HuH-7.5 (cell line): ENCODE measurements at places on chromosomes 3 and 15.
A peak's percentile ranks its signal among the peaks of the same experiment; 100 is the strongest.

- no peak for DNase-seq
Measured at GRCh38 chr15:40029979-40030893, 8.7 kb downstream of the SRP14 start.

- DNase-seq = no peak
Measured at GRCh38 chr15:92902737-92903593, 2.8 kb downstream of the CHD2 start.

DNA sequence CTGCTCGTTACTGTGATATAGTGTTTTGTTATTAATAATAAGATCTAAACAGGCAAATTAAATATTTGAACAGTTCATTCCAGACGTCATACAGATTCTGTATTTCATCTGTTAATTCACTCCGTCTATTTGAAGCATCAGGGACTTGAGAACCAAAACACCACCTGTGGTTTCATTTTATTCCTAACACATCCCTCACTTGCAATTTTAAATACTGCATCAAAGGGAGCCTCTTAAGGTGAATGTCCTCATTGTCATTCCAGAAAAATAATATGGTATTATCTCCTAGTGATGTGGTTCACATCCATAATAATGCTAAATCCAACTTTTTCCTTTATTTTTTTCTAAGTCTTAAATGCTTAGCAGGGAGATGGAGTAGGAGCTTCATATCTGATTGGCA is 1390.9 kb upstream of the CADM2 start:
- no peak for DNase-seq

GRCh38 chr15:85473455-85473854 is 93.1 kb downstream of the AKAP13 start:
- DNase-seq = no peak

DNA sequence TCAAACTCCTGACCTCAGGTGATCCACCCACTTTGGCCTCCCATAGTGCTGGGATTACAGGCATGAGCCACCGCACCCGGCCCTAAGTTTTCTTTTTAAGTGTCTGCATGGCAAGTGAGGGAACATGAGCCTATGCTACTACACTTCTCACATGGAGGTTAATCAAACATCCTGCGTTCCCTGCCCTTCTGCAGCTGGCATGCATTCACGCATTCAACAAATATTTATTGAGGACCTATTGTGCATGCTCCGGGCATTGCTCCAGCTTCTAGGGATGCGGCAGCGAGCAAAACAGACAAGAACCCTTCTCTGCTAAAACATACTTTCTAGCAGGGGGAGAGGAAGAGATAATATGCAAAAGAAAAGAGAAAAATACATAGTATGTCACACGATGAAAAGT is 42.6 kb upstream of the ACKR4 start:
- no peak for DNase-seq

DNA sequence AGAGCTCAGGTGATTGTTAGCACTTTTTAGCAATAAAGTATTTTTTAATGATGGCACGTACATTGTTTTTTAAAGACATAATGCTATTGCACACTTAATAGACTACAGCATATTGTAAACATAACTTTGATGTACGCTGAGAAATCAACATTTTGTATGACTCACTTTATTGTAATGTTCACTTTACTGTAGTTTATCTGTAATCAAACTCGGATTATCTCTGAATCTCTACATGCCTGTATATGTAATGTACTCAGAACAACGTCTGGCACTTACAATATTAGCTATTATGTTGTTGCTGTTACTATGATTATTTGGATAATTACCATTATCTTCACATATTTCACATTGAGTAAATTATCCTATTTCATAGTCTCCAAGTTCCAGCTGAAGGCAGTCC is 137.9 kb upstream of the CHRM5 start:
- no peak for DNase-seq

- DNase-seq = peak; percentile 71
Measured at GRCh38 chr15:70833861-70834765, 19.8 kb downstream of the LARP6 start.

- DNase-seq = no peak
Measured at GRCh38 chr3:190073264-190074008, 47.3 kb downstream of the P3H2 start.

GRCh38 chr3:128336337-128337156 is 130.1 kb downstream of the DNAJB8 start:
- no peak for DNase-seq

DNA sequence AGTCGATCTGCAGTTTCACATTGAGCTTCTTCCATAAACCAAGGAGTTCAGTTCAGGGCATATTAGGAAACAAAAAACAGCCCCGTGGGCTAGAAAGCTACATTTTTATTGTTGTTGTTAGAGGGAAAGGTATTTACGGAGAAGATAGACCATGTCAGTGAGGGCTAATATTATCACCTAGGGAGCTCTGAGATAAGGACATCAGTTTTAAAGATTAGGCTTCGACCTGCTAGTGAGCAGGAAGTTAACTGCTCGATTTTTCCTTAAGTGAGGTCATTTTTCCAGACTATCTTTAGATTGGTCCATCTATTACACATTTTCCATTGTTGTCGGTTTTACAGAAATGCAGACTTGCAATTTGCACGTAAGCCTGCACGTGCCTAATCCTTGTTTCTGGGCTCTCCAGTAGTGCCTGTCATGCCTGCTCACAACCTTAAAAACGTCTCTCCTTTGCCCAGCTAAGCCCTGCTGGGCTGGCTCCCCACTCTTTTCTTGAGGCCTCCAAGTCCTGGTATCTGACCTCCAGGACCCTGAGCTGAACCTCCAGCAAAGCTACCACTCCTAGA is 72.6 kb downstream of the MTHFS start:
- no peak for DNase-seq

DNA sequence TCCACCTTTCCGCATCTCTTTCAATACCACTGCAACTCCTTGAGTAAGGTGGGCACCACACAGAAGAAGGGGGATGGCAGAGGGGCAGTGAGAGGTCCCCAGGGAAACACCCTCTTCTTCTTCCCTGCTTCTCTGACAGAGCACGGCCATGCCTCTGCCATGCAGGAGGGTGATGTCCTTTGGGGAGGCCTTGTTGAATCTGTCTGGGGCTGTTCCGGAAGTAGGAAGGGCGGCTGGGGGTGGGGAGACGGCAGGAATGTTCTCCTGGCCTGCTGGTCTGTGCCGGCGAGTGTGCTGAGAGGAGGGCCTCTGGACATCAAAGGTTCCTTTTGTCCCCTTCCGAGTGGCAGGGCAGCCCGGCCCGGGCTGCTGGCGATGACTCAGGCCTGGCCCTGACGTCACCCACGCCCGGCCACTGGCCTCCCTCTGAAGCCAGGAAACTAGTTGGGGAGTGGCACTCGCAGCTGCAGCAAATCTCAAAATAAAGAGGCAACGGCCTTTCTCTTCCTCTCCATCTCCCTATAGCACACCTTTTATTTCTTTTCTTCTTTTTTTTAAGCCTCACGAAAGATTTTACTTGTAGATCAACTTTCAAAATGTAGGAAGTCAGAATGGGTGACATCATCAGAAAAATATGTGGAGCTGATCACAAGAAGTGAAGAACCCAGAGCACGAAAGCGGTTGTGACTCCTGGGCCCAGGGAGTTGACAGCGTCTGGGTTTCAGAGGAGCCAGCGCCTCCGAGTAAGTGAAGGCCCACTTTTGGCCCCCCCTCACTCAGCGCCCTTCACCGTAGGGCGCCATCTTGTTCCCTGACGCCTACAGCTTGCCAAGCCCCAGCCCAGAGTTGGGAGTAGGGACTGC is at the start of gene ZBTB38:
ZBTB38 (plus strand) TSS at position 443 of the 863 bp plus-strand sequence. CDS start 73,885 bp downstream, outside the sequence.
- DNase-seq = peak; percentile 48

DNA sequence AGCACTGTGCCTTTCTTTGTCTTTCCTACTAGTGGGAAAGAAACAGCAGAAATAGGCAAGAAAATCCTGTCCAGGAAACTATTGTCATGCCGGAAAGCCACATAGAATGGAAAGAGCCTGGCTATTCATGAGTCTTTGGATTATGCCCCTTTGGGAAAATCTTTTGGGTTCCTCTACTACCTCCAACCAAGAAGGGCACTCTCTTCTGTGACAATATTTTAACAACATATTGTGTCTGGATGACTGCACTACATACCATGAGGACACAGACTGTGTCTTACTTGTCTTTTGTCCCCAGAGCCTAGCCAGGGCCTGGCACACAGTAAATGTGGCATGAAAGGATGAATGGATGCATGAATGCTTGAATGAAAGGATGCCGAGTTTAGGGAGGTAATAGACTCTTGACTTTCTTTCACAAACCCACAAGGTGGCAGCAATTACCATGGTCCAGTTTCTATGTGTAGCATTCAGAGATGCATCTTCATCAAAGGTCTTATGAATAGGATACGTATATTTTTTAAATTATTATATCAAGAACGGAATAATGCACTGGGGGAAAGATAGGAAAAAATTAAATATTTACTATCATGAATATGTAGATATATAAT is 30.3 kb downstream of the ARL14 start:
- DNase-seq = peak; percentile 12

- no peak for DNase-seq
Measured at GRCh38 chr3:48656841-48657281, 5.8 kb downstream of the CELSR3 start.

DNA sequence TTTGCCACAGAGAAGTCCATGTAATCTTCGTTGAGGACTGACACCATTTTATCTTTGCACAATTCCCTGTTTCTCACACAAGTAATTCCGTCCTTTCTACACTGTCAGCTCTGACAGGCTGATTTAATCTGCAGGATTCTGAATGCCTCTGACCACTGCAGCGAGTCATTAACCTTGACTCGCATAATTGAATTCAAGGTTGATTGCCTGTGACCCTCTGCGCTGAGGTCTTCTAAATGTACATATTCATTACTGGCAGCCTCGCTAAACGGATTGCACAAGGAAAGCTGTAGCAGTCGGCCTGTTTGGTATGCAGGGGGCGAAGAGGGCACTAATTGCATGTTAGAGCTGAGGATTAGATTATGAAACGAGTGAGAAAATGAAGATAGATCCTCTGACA is 147.8 kb downstream of the SHOX2 start:
- DNase-seq = no peak

GRCh38 chr15:52261498-52262242 is 33.9 kb downstream of the MYO5C start:
- no peak for DNase-seq

DNA sequence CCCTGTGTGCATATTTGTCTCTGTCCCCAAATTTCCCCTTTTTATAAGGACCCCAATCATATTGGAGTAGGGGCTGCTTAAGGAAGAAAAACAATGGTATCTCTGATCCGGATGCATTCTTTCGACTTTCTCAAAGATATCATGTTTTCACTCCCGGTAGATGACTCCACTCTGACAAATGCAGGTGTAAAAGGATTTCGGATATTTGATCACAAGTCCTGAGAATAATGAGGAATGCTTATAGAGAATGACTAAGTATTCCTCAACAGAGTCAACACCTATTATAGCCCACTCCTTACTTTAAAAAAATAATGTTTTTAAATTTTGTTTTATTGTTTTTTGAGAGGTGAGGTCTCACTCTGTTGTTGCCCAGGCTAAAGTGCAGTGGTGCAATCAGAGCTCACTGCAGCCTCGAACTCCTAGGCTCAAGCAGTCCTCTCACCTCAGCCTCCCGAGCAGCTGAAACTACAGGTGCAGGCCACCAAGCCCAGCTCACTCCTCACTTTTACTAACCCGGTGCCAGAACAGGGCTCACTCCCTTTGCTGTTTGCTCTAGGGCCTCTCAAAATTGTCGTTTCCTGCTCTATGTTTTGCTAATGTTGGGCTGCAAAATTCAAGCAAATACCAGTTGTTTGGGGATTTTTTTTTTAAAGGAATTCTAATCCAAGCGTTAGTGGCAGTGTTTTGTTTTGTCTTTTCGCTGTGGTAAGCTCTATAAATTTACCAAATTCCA is 24.6 kb downstream of the COL8A1 start:
- no peak for DNase-seq

DNA sequence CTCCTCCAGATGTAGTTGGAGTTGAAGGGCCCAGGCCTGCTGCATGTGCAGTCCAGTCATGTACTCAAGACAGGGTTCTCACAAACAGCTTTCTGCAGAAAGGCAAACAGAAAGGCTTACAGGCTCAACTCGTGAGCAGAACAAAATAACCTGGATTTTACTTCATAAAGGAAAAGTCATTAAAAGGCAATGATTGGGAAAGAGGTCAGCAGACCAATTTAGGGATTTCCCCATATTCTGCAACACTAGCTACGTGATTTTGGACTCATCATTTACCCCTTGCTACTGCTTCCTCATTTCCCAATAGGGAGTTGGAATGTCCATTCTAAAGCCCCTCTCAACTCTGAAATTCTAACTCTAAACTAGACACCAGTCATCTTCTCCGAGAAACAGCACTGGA is 18.1 kb downstream of the METTL6 start:
- no peak for DNase-seq

DNA sequence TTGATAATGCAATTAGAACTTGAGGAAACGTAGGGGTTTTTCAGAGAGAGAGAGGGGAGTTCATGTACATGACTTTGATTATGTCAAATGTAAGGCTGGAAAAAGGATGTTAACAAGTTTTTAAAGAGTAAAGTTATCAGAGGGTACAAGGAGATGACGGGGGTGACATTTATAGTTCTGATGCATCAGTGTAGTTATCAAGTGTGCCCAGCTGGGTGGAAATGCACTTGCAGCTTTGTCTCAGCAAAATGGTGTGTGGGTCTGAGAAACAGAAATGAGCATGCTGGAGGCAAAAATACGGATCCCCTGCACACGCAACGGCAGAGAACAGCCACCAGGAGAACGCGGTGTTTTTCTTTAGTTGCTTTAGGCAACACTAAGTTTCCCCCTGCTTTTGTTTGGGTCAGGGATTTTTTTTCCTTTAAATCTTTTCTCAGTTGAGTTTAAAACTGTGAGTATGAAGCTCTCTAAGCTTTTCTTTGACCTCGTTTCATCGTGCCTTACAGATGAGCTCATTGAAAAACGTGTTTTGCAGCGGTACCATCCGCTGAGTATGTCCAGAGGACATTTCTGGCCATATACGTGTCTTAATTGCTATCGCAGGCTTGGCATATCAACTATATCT is 205.4 kb downstream of the PDZRN3 start:
- no peak for DNase-seq

DNA sequence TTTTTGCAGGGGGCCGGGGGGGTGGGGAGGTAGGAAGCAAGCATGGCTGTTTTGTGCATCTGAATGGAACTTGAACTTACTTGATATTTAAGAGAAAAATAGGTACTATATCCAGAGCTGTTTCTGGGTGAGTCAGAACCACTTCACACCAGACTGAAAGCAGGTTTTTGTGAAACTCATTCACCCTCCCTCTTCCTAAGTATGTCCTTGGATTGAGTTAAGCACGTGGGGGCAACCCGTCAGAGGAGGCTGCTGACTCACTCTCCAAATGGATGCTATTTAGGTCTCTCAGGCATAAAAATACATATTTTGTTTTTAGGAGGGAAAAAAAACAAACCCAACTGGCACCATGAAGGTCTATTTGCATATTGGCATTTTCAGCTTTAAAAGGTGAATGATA is 270.3 kb downstream of the RYR3 start:
- no peak for DNase-seq

GRCh38 chr15:76229266-76229665 is 82.0 kb downstream of the ETFA start:
- DNase-seq = no peak
